Stomach (tissue), 19 donors: ENCODE measurements at places on chromosomes 1 and 21. TPM values are rescaled to one million over a fixed set of nuclear protein-coding genes. Genes with fewer than 3 reads are reported as not detected.
A peak's percentile ranks its signal among the peaks of the same experiment; 100 is the strongest.

Gene CLCA1
- total RNA-seq = not detected

GRCh38 chr21:22019766-22020165, 1021.6 kb downstream of the NCAM2 start:
- no peak overlapping the region for H3K4me3 ChIP-seq
- no peaks in the 10 kb centered on the region for H3K36me3 ChIP-seq
- H3K27me3 ChIP-seq = no peaks in the 10 kb centered on the region
- no peak for DNase-seq

Gene PM20D1
- 1.8 TPM for total RNA-seq

Gene IL20
- not detected for total RNA-seq

Gene PPT1
- 39.6 TPM for total RNA-seq

DNA sequence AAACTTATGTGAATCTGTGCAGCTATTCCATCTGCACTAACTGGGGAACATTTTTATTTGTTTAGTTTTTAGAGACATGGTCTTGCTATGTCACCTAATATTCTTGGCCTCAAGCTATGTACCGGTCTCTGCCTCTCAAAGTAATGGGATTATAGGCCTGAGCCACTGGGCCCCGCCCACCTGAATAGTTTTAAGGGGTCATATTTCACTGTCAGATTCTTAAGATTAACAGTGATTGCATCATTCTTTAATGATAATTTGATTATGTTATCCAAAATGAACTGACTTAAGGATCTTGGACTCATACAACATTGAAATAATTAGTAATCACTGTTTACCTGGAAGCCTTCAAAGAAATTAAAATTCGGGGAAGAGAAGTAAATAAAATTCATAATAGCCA, 12.6 kb upstream of the KLF18 start:
- H3K27ac ChIP-seq = no peak overlapping the region
- no peaks in the 10 kb centered on the region for H3K4me1 ChIP-seq
- H3K4me3 ChIP-seq = no peak overlapping the region
- no peaks in the 10 kb centered on the region for H3K36me3 ChIP-seq
- H3K27me3 ChIP-seq = no peaks in the 10 kb centered on the region

- no peaks in the 10 kb centered on the region for H3K36me3 ChIP-seq
- no peak for DNase-seq
- H3K27me3 ChIP-seq = no peaks in the 10 kb centered on the region
- H3K27ac ChIP-seq = no peak overlapping the region
Observed at GRCh38 chr1:239247285-239247684, 139.1 kb upstream of the CHRM3 start.

Gene KRTAP10-7
- total RNA-seq = not detected

- H3K36me3 ChIP-seq = no peaks in the 10 kb centered on the region
- H3K4me1 ChIP-seq = no peaks in the 10 kb centered on the region
- H3K27me3 ChIP-seq = no peaks in the 10 kb centered on the region
- H3K27ac ChIP-seq = no peak overlapping the region
- no peak overlapping the region for H3K4me3 ChIP-seq
Observed at GRCh38 chr1:219476716-219477115, 136.2 kb downstream of the ZC3H11B start.

- H3K27me3 ChIP-seq = no peaks in the 10 kb centered on the region
- no peak overlapping the region for H3K27ac ChIP-seq
- no peak overlapping the region for H3K4me3 ChIP-seq
- peak; percentile 73 for DNase-seq
- no peaks in the 10 kb centered on the region for H3K4me1 ChIP-seq
- no peaks in the 10 kb centered on the region for H3K36me3 ChIP-seq
Observed at GRCh38 chr1:228802386-228803220, 67.3 kb downstream of the RHOU start.

DNA sequence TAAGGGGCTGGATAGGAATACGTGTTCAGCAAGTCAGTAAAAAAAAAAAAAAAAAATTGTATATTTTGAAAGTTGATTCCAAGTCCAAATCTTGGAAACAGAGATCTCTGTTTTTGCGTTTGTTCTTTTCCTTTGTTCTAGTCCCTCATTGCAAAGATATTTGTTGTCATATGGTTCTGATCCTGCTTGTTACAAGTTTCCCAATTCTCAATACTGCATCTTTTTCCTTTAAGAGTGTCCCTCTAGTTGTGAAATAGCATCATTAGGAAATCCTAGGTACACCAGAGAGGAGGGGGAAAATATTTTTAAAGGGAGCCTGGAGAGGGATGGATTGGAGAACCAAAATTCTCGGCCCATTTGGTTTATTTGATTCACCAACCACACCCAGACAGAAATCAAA, 152.2 kb upstream of the C1orf105 start:
- H3K4me1 ChIP-seq = no peaks in the 10 kb centered on the region
- H3K36me3 ChIP-seq = no peaks in the 10 kb centered on the region
- no peak overlapping the region for H3K27ac ChIP-seq
- H3K27me3 ChIP-seq = no peaks in the 10 kb centered on the region
- H3K4me3 ChIP-seq = no peak overlapping the region
- DNase-seq = no peak

- no peaks in the 10 kb centered on the region for H3K36me3 ChIP-seq
- no peaks in the 10 kb centered on the region for H3K27me3 ChIP-seq
- DNase-seq = peak; percentile 80
- peaks cover 40% of the 10 kb centered on the region for H3K4me1 ChIP-seq
- H3K27ac ChIP-seq = peak overlapping the region; percentile 94
Observed at GRCh38 chr1:33255347-33256220, 708 bp upstream of the ZNF362 start.

DNA sequence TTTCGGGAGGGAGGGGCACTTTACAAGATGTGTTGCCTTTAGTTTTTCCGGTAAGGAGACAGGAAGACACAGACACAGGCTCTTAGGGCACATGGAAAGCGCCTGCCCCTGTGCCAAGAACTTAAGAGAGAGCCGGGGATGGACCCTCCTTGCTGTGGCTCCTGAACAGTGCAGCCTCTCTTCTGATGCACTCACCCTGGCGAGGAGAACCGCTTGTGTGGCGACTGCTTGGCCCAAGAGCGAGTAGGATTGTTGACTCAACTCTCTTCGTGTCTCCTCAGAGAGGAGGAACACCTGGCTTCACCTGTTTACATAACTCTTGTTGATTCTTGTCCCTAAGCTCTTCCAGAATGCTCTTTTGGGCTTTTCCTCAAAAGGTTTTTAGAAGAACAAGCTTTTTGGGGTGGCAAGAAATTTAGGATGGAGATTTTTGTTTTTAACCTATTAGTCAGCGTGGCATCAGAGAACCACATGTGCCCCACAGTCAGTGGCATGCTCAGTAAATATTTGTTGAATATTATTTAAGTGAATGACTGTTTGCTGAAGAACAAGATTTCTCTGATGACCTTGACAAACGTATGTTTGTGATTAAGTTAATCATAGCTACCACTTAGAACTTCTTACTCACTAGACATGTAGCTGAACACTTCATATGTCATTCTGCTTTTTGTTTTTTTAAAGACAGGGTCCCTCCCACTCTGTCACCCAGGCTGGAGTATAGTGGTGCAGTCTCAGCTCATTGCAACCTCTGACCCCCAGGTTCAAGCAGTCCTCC, 60.6 kb downstream of the NFIA start:
- DNase-seq = no peak
- no peaks in the 10 kb centered on the region for H3K27me3 ChIP-seq
- H3K4me3 ChIP-seq = no peak overlapping the region
- H3K36me3 ChIP-seq = no peaks in the 10 kb centered on the region
- H3K27ac ChIP-seq = peak overlapping the region; percentile 54

DNA sequence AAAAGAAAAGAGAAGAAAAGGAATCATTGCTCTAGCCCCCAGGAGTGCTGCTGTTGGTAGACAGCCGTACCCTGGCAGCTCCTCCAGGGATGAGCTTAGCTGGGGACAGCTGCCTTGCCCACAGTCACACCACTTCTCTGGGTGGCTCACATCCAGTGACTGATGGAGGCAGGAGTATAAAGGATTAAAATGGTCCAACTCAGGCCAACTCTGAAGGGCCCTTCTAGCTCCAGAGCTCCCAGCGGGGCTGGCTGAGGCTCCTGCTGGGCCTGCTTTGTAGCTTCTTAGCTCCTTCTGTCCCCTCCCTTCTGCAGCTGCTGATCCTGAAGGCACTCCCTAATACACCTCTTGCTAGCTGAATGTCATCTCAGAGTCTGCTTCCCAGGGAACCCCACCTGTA, 4.4 kb downstream of the CITED4 start:
- H3K4me3 ChIP-seq = no peak overlapping the region
- H3K36me3 ChIP-seq = no peaks in the 10 kb centered on the region
- DNase-seq = no peak
- no peaks in the 10 kb centered on the region for H3K27me3 ChIP-seq
- H3K4me1 ChIP-seq = peaks cover 25% of the 10 kb centered on the region
- H3K27ac ChIP-seq = no peak overlapping the region

Gene DSCAM
- total RNA-seq = 0.37 TPM

GRCh38 chr1:74818661-74819456, 85.9 kb downstream of the TYW3 start:
- DNase-seq = no peak
- no peaks in the 10 kb centered on the region for H3K4me1 ChIP-seq
- H3K4me3 ChIP-seq = no peak overlapping the region
- no peaks in the 10 kb centered on the region for H3K27me3 ChIP-seq
- H3K27ac ChIP-seq = no peak overlapping the region
- no peaks in the 10 kb centered on the region for H3K36me3 ChIP-seq

DNA sequence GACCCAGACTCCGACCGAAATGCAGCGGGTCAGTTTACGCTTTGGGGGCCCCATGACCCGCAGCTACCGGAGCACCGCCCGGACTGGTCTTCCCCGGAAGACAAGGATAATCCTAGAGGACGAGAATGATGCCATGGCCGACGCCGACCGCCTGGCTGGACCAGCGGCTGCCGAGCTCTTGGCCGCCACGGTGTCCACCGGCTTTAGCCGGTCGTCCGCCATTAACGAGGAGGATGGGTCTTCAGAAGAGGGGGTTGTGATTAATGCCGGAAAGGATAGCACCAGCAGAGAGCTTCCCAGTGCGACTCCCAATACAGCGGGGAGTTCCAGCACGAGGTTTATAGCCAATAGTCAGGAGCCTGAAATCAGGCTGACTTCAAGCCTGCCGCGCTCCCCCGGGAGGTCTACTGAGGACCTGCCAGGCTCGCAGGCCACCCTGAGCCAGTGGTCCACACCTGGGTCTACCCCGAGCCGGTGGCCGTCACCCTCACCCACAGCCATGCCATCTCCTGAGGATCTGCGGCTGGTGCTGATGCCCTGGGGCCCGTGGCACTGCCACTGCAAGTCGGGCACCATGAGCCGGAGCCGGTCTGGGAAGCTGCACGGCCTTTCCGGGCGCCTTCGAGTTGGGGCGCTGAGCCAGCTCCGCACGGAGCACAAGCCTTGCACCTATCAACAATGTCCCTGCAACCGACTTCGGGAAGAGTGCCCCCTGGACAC, 534 bp downstream of the C1orf56 start:
- H3K36me3 ChIP-seq = peaks cover 18% of the 10 kb centered on the region
- peak overlapping the region; percentile 92 for H3K27ac ChIP-seq
- H3K4me1 ChIP-seq = peaks cover 6% of the 10 kb centered on the region
- H3K27me3 ChIP-seq = no peaks in the 10 kb centered on the region

GRCh38 chr1:29586991-29587745, 350.8 kb downstream of the PTPRU start:
- no peak overlapping the region for H3K4me3 ChIP-seq
- no peak overlapping the region for H3K27ac ChIP-seq
- no peaks in the 10 kb centered on the region for H3K4me1 ChIP-seq
- H3K27me3 ChIP-seq = no peaks in the 10 kb centered on the region
- DNase-seq = no peak

Gene SGIP1
- total RNA-seq = 44.9 TPM

- peaks cover 17% of the 10 kb centered on the region for H3K4me1 ChIP-seq
- DNase-seq = no peak
- H3K4me3 ChIP-seq = peak overlapping the region; percentile 51
- H3K27ac ChIP-seq = peak overlapping the region; percentile 80
- no peaks in the 10 kb centered on the region for H3K36me3 ChIP-seq
Observed at GRCh38 chr1:76868916-76869315, 1.6 kb downstream of the ST6GALNAC5 start.

GRCh38 chr21:41080485-41081121, 87.4 kb upstream of the BACE2 start:
- no peak overlapping the region for H3K27ac ChIP-seq
- DNase-seq = no peak
- H3K4me3 ChIP-seq = no peak overlapping the region
- H3K4me1 ChIP-seq = no peaks in the 10 kb centered on the region
- no peaks in the 10 kb centered on the region for H3K36me3 ChIP-seq

DNA sequence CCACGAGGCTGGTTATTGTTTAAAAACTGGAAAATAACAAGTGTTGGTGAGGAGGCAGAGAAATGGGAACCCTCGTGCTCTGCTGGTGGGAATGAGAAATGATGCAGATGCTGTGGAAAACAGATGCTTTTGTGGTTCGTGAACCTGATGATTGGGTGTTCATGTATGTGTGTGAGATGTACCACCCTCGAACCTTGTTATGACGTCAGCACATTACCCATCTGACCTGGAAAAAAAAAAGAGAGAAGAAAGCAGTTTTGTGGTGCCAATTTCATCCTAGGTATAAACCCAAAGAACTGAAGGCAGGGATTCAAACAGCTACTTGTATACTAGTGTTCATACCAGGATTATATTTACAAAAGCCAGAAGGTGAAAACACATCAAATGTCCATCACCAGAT, 6.4 kb upstream of the CFAP107 start:
- H3K4me3 ChIP-seq = no peak overlapping the region
- no peak overlapping the region for H3K27ac ChIP-seq
- DNase-seq = no peak
- H3K36me3 ChIP-seq = no peaks in the 10 kb centered on the region

DNA sequence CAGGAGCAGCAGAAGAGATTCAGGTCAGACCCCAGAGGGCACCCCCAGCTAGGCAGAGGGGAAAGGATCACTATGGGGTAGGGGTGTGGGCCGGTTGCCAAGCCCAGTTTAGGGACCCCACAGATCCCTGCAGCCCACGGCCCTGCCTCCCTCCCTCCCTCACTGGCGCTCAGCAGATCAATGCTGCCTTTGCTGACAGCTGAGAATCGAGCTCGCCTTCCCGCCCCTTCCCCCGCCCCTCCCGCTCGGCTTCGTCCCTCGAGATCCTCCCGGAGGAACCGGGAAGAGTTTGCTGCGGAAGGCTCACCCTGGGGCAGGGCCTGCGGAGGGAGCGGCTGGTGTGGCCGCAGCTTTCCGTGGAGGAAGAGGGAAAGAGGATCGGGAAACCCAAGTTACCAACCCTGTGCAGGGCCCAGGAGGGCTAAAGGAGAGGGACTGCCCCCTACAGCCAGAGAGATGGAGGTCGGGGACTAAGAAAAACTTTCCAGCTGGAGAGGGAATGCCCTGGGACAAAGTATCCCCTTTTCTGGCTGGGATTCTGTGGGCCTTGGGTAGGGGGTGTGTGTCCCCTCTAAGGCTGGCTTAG, 1.1 kb upstream of the KCNQ4 start:
- H3K36me3 ChIP-seq = peaks cover 5% of the 10 kb centered on the region
- H3K4me1 ChIP-seq = peaks cover 27% of the 10 kb centered on the region
- H3K27ac ChIP-seq = no peak overlapping the region
- H3K4me3 ChIP-seq = peak overlapping the region; percentile 52
- DNase-seq = peak; percentile 28

Gene OR2M3
- 0.45 TPM for total RNA-seq

DNA sequence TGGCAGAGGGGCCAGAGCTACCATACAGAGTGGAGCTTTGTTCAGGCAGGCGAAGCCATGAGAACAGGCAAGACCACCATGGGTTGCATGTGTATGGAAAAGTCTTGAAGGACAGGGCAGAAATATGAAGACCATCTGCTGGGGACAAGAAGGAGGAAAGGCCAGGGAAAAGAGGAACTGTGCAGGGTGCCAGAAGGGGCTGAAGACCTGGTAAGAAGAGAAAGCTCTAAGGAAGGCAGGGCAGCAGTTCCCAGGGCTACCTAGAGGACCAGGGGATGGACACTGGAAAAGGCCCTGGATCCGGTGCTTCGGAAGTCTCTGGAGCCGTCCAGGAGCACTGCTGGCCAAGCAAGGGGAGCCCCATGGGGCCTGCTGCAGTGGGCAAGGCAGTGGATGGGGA, 43.4 kb downstream of the PKP1 start:
- H3K27ac ChIP-seq = no peak overlapping the region
- peaks cover 6% of the 10 kb centered on the region for H3K27me3 ChIP-seq
- no peak overlapping the region for H3K4me3 ChIP-seq
- no peaks in the 10 kb centered on the region for H3K4me1 ChIP-seq
- H3K36me3 ChIP-seq = no peaks in the 10 kb centered on the region

Gene MCOLN3
- total RNA-seq = 0.89 TPM
